Stimulated activated CD8-positive, alpha-beta memory T cell treated with anti-CD3 and anti-CD28 coated beads, Interleukin-4, amount 100 ng/mL, for 1 hour (primary cell): ENCODE measurements at places on chromosomes 1 and 21.

GRCh38 chr1:33905241-33905640, 41.4 kb downstream of the HMGB4 start:
- no peak for DNase-seq

DNA sequence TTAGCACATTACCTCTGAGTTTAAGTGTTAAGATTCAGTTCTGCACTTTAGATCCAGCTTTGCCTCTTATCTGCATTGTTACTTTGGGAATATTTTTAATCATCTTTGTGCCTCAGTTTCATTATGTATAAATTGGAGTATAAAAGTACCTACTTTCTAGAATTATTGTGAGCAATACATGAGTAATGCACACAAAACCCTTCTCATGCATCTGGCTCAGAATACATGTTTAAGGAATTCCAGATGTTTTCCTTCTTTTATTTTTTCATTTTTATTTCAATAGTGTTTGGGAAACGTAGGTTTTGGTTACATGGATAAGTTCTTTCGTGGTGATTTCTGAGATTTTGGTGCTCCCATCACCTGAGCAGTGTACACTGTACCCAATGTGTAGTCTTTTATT, 14.2 kb downstream of the C8A start:
- no peak for DNase-seq

- DNase-seq, result no peak
These were observed 617.4 kb upstream of the ADAMTS5 start for GRCh38 chr21:27584256-27584655.

GRCh38 chr1:247360991-247361731, 29.5 kb upstream of the ZNF496 start:
- DNase-seq, result no peak
